ENCODE measurements at places on chromosomes 13 and 19.

- no peak for DNase-seq
These were observed 580 bp downstream of the AP2A1 start for GRCh38 chr19:49767381-49767780.

- DNase-seq = no peak
These were observed 55.2 kb downstream of the ERCC5 start for GRCh38 chr13:102901056-102901455.

- DNase-seq = no peak
These were observed 273.4 kb upstream of the MIR17HG start for GRCh38 chr13:91074091-91074490.

- peak; percentile 93 for DNase-seq
These were observed 1.5 kb downstream of the PDE4C start for GRCh38 chr19:18224525-18225354.

DNA sequence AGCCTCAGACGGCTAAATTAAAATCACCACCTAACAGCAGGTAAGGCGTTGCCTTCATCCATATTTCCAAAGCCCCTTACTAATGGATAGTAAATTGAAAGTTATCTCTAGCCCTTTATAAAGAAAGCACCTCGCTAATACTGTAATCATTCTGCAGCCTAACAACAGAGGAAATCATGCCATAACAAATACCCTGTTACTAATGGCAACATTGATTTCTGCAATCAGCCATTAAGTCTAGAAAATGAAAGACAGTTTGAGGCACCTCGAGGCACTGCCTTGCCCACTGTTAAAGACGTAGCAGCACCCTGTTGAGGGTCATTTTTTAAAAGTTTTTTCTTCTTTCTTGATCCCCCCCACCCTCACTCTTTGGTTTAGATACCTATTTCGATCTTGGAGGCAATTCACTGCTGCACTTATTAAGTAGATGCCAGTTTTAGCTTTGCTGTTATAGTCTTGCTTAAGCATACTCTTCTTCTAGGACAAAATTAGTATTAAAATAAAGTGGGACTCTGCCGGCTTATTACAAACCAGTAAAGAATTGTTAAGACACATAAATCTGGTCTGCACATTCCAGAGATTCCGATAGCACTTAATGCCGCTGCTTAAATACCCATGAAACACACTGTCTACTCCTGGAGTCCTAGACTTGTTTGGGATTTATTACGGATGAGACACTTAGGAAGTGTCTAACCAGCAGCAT lies 74.8 kb downstream of the ZNF536 start:
- DNase-seq = no peak

- DNase-seq = no peak
These were observed 22.2 kb upstream of the SIAH3 start for GRCh38 chr13:45873491-45874325.

GRCh38 chr19:45231891-45232290 lies 13.3 kb downstream of the EXOC3L2 start:
- DNase-seq = no peak

DNA sequence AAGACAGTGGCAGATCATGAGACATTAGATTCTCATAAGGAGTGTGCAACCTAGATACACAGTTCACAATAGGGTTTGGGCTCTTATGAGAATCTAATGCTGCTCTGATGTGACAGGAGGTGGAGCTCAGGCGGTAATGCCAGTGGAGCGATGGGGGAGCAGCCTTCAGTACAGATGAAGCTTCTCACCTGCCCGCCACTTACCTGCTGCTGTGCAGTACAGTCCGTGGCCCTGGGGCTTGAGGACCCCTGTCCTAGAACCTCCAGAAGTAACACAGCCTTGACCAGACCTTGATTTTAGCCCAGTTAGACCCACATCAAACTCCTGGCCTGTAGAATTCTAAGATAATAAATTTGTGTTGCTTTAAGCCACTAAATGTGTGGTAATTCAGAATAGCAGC lies 215.1 kb upstream of the MIR17HG start:
- DNase-seq = no peak

- peak; percentile 76 for DNase-seq
These were observed 8.0 kb upstream of the POU2F2 start for GRCh38 chr19:42140125-42140754.

DNA sequence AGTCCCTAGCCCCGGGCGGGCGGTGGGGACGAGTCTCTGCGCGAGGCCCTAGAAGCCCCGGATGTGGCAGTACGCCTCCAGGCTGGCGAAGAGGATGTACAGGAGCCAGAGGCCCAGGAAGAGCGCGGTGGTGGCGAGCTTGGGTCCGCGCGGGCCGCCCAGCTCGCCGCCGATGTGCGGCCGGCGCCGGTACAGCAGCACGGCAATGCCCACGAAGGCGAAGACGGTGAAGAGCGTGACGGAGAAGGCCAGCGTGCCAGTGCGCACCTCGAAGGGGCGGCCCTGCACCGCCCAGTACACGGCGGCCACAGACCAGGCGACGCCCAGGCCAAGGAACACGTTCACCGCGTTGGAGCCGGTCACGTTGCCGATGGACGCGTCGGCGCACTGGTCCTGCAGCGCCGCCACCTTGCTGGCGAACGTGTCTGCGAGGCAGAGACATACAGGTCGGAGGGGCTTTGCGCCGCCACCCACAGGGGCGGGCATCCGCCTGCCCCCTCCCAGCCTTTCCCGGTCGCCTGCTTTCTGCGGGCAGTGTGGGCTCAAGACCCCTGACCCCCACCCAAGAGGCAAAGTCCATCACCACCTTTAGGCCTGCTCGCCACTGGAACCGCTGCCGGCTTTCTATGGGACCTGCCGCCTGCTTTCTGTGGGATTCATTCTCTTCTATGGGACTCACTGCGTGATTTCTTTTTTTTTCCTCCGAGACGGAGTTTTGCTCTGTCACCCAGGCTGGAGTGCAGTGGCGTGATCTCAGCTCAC lies 10.9 kb upstream of the MEIS3 start:
- no peak for DNase-seq

DNA sequence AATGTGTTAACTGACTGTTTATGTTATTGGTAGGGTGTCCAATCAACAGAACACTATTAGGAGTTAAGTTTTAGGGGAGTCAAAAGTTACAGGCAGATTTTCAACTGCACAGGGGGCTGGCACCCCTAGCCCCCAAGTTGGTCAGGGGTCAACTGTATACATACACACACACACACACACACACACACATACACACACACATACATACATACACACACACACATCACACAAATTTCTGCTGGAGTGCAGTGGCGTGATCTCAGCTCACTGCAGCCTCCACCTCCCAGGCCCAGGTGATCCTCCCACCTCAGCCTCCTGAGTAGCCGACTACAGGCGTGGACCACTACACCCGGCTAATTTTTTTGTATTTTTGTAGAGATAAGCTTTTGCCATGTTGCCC lies 10.2 kb downstream of the LRRC4B start:
- no peak for DNase-seq

DNA sequence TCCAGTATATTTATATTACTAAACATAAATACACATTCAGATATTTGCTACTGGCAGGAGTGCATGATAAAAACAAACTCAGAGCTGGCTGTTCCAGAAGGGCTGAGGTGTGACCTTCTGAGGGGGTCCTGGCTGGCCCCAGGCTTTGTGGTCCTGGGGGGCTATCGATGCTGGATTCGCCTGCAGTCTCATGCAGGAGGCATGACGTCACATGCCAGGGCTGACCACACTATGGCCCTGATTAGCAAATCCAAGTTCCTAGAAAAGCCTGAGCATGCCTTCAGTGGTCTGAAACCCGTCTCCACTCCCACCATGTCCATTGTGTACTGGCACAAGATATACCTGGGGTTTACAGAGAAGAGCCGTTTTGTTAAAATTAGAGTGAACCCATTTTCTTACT lies 97.9 kb downstream of the KL start:
- no peak for DNase-seq

Data from HL-60 (cell line).